ENCODE measurements at places on chromosomes 16 and 17. TPM values are rescaled to one million over a fixed set of nuclear protein-coding genes. Genes with fewer than 3 reads are reported as not detected.

DNA sequence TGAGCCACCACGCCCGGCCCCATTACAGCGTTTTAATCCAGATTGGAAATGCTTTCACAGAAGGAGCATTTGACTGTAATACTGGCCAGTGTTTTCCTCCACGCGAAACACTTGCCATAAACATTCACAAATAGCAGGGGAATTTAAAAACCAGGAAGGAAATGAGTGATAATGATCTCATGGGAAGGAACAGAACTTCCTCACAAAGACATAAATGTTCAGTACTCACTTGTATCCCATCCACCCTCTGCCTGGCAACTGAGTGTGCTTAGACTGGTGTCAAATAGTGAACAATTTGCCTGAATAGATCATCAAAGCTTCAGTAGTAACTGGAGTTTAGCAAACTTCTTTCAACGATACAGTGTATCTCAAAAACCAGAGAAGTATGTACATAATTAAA is 54.1 kb downstream of the PSMD12 start:
- DNase-seq, result no peak
- H3K27ac ChIP-seq, result no peak overlapping the region
- no peaks in the 10 kb centered on the region for H3K36me3 ChIP-seq
- H3K27me3 ChIP-seq, result no peaks in the 10 kb centered on the region
- H3K4me3 ChIP-seq, result no peak overlapping the region
- H3K4me1 ChIP-seq, result no peaks in the 10 kb centered on the region

DNA sequence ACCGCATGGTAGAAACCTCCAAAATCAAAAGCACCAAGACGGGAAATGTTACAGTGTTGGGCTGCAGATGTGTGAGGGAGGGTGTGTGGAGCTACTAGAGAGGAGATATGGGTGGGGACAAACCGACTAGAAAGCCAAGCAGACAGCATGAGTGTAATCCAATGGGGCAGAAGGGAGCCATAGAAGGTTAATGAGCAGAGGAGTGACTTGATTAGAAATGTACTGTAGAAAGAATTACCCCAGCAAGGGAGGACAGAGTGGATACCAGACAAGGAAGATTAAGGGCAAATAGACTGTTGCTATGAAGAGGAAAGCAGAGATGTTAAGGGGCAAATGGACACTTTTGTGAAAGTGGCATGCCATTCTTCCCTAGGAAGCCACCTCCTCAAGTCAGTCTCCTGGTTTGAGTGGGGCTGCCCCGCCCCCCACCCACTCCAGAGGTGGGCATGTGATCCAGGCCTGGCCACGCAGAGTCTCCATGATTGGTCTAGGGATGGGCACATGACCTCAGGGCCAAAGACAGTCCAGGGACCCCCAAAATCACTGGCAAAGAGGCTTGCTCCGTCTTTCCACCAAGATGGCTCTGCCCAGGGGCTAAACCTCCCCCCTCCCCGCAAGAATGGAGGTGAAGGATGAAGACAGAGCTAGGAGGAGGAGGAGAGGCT is 4.3 kb downstream of the COTL1 start:
- peaks cover 20% of the 10 kb centered on the region for H3K36me3 ChIP-seq
- peaks cover 16% of the 10 kb centered on the region for H3K4me1 ChIP-seq
- peak overlapping the region; percentile 68 for H3K27ac ChIP-seq
- DNase-seq, result no peak
- no peak overlapping the region for H3K4me3 ChIP-seq

DNA sequence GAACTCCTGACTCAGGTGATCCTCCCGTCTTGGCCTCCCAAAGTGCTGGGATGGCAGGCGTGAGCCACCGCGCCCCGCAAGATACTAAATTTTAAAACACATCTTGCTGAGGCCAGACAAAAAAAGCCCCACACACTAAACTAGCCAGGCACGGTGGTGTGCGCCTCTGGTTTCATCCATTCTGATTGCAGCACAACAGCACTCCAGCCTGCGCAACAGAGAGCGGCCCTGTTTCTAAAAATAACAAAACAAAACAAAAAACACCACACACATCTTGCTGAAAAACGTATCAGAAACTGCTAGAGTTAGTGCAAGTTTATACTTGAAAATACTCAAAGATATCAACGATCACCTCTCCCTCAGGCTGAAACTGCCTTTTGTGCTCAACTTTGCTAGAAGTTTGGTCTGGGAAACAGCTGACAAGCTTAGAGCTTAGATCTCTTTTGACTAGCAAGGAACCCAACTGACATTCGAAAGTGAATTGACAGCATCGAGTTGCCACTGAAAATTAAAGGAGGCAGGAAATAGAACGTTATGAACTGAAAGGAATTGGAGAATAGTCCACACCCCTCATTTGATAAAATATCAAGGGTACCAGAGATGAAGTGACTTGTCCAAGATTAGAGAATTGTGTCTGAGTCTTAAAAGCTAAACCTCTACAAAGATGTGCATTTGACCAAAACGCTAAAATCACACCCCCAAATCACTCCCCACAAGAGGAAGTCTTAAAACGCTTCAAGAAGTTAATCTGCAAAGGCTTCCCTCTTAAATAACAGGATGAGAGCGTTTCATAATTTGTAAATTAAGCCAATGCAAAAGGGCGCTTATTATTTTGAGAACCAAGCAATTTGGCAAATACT is 908 bp downstream of the COG4 start:
- H3K27me3 ChIP-seq, result no peaks in the 10 kb centered on the region
- H3K4me1 ChIP-seq, result peaks cover 17% of the 10 kb centered on the region
- peaks cover 52% of the 10 kb centered on the region for H3K36me3 ChIP-seq

GRCh38 chr17:40035162-40035559 is 19.0 kb downstream of the MED24 start:
- H3K27me3 ChIP-seq, result no peaks in the 10 kb centered on the region
- no peak overlapping the region for H3K27ac ChIP-seq
- DNase-seq, result no peak
- peaks cover 5% of the 10 kb centered on the region for H3K4me1 ChIP-seq
- H3K36me3 ChIP-seq, result peaks cover 44% of the 10 kb centered on the region

GRCh38 chr16:56632848-56633365 is 448 bp downstream of the MT1M start:
- H3K4me1 ChIP-seq, result peaks cover 21% of the 10 kb centered on the region
- peaks cover 3% of the 10 kb centered on the region for H3K36me3 ChIP-seq
- no peak for DNase-seq
- no peaks in the 10 kb centered on the region for H3K27me3 ChIP-seq

DNA sequence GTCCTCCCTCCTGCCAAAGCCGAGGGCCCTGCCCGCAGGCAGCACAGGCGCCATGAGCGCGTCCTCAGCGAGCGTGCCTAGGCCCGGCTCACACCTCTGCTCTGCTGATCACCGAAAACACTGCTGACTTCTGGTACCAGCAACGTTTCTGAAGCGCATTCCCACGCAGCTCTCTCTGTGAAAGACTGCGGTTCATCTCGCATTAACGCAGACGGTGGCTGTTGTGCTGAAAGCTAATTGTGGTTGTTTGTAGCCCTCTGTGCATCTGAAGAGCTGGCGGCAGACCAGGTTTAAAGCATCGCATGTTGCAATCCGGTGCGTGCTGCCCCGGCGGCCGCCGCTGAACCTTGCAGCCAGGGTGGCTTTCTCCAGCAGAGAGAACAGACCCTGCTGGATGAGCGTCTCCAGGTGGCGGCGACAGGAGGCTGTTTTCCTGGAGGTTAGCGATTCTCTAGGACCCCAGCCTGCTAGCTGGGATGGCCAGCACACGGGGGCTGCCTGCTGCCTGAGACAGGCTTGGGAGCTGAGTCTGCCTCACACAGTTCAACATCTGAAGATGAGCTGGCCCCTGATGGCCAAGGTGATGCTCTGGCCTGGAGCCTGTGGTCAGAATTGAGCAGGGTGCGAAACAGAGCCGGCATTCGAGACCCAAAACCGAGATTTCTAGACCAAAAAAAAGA is 49.8 kb upstream of the CHMP6 start:
- H3K4me1 ChIP-seq, result peaks cover 6% of the 10 kb centered on the region
- H3K27me3 ChIP-seq, result no peaks in the 10 kb centered on the region
- peaks cover 16% of the 10 kb centered on the region for H3K36me3 ChIP-seq
- no peak overlapping the region for H3K4me3 ChIP-seq
- DNase-seq, result no peak
- no peak overlapping the region for H3K27ac ChIP-seq

GRCh38 chr17:39151150-39151942 is at the start of gene PLXDC1:
Gene PLXDC1, minus strand, starts transcription at chr17:39151637. Its CDS starts 200 bp downstream, at chr17:39151437.
- H3K36me3 ChIP-seq, result peaks cover 20% of the 10 kb centered on the region
- no peak for DNase-seq
- peak within 1 kb of the TSS; percentile 100 for H3K4me3 ChIP-seq
- peak within 1 kb of the TSS; percentile 33 for H3K27ac ChIP-seq

- no peaks in the 10 kb centered on the region for H3K27me3 ChIP-seq
- no peak overlapping the region for H3K4me3 ChIP-seq
- H3K27ac ChIP-seq, result no peak overlapping the region
- no peak for DNase-seq
- H3K4me1 ChIP-seq, result peaks cover 6% of the 10 kb centered on the region
Observed at GRCh38 chr16:56909527-56909979, 22.4 kb upstream of the HERPUD1 start.

GRCh38 chr16:29678691-29679267 is at the start of gene QPRT:
Gene QPRT, plus strand, starts transcription at chr16:29679180. Its CDS starts 18 bp downstream, at chr16:29679198.
- H3K4me3 ChIP-seq, result no peak within 1 kb of the TSS
- H3K36me3 ChIP-seq, result no peaks in the 10 kb centered on the region
- no peak for DNase-seq
- H3K27ac ChIP-seq, result no peak within 1 kb of the TSS
- no peaks in the 10 kb centered on the region for H3K27me3 ChIP-seq
- peaks cover 5% of the 10 kb centered on the region for H3K4me1 ChIP-seq

DNA sequence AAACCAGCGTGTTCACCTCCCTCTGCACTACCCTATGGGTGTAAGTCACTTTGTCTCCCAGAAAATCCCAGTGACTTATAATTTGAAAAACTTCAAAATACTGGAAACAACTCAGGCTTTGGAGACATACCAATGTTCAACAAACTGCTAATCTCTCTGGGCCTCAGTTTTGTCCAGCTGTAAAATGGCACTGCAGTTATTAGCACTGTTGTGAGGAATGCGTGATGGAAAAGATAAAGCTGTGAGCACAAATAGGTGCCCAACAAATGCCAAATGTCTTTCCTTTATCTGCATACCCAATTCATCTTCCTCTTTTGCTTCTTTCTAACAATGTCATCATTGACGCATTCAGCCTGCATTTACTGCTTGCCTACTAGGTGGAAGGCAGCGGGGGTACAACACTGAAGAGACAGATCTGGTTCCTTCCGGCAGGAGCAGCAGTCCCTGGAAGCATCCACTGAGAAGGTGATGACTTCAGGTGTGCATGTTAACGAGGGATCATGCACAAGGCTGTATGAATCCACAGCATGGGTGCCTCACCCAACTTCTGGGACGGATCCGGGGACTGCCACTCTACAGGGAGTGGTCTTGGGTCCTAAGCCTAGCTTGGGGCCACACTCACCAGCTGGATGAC is 63.4 kb downstream of the CYTH1 start:
- no peak for DNase-seq
- H3K27me3 ChIP-seq, result no peaks in the 10 kb centered on the region
- H3K4me1 ChIP-seq, result peaks cover 58% of the 10 kb centered on the region
- no peaks in the 10 kb centered on the region for H3K36me3 ChIP-seq

- no peak overlapping the region for H3K4me3 ChIP-seq
- peaks cover 17% of the 10 kb centered on the region for H3K4me1 ChIP-seq
- H3K36me3 ChIP-seq, result peaks cover 20% of the 10 kb centered on the region
Observed at GRCh38 chr17:39155654-39156053, 4.2 kb upstream of the PLXDC1 start.

- H3K27ac ChIP-seq, result no peak overlapping the region
- H3K36me3 ChIP-seq, result no peaks in the 10 kb centered on the region
- H3K4me1 ChIP-seq, result peaks cover 3% of the 10 kb centered on the region
- no peaks in the 10 kb centered on the region for H3K27me3 ChIP-seq
- no peak overlapping the region for H3K4me3 ChIP-seq
Observed at GRCh38 chr16:15907863-15908478, 19.6 kb upstream of the CEP20 start.

GRCh38 chr16:19607616-19608280 is 52.2 kb downstream of the VPS35L start:
- peaks cover 64% of the 10 kb centered on the region for H3K36me3 ChIP-seq
- no peaks in the 10 kb centered on the region for H3K27me3 ChIP-seq
- no peak overlapping the region for H3K27ac ChIP-seq

DNA sequence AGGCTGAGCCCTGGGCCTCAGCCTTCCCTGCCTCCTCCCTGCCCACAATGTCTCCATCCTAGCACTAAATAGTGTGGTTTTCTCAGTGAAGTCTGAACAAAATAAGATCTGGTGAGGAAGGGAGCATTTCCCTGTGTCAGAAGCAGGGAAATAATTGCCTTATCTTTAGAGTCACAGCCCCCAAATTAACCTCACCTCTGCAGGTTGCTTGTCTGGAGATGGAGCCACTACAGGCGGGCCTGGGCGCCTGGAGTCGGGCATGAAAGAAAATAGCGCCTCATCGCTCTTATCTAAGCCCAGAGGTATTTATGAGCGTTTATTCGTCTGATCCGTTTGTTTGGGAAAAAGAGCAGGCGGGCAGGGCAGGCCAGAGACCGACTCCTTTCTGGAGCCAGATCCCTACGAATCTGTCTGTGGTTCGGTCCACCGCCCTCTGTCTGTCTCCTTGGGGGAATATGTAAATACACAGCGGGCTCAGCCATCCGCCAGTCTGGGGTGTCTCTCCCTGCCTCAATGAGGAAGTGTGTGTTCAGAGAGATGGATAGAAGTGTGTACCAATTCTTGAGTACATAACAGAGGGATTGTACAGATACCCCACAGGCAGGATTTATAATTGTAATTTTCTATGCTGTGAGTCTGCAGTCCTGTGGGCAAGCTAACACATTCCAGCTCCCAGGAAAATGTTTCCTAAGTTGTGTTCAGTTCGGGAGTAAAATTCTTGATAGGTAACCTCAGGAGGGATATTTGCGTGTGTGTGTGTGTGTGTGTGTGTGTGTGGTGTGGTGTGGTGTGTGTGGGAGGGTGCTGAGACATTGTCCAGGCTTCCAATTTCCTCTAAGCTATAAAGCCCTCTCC is 4.3 kb downstream of the HOXB6 start:
- H3K27me3 ChIP-seq, result peaks cover 79% of the 10 kb centered on the region
- H3K36me3 ChIP-seq, result no peaks in the 10 kb centered on the region
- no peak overlapping the region for H3K27ac ChIP-seq
- H3K4me1 ChIP-seq, result peaks cover 5% of the 10 kb centered on the region

- no peak overlapping the region for H3K27ac ChIP-seq
- H3K27me3 ChIP-seq, result peaks cover 11% of the 10 kb centered on the region
- H3K4me1 ChIP-seq, result peaks cover 12% of the 10 kb centered on the region
Observed at GRCh38 chr17:28466001-28466400, 7.4 kb upstream of the SLC13A2 start.

- H3K27me3 ChIP-seq, result peaks cover 33% of the 10 kb centered on the region
- H3K27ac ChIP-seq, result no peak overlapping the region
- peak; percentile 11 for DNase-seq
Observed at GRCh38 chr17:48375356-48375755, 54.7 kb downstream of the SKAP1 start.

GRCh38 chr17:83062818-83063671 is 16.4 kb upstream of the METRNL start:
- H3K4me1 ChIP-seq, result peaks cover 5% of the 10 kb centered on the region
- no peak overlapping the region for H3K27ac ChIP-seq
- no peak for DNase-seq
- H3K36me3 ChIP-seq, result no peaks in the 10 kb centered on the region
- H3K27me3 ChIP-seq, result no peaks in the 10 kb centered on the region

GRCh38 chr16:74622005-74622404 is 15.1 kb upstream of the GLG1 start:
- H3K4me1 ChIP-seq, result no peaks in the 10 kb centered on the region
- H3K27ac ChIP-seq, result no peak overlapping the region

The SLC6A2 gene
- not detected for total RNA-seq

The GNGT2 gene
- not detected for total RNA-seq

The KCNJ18 gene
- not detected for total RNA-seq

The AANAT gene
- not detected for total RNA-seq

The NUDT7 gene
- total RNA-seq, result 6.7 TPM

The SOST gene
- total RNA-seq, result not detected

The ACSM5 gene
- 0.54 TPM for total RNA-seq

The GPR179 gene
- 0.09 TPM for total RNA-seq

The SEZ6L2 gene
- total RNA-seq, result 3.2 TPM

The RTN4RL1 gene
- 2.9 TPM for total RNA-seq

The DCTN5 gene
- 66.6 TPM for total RNA-seq

Data from MCF 10A (cell line).